Globus pallidus (tissue), 1 donor: ENCODE measurements at places on chromosomes 7 and 10.

GRCh38 chr10:6239213-6239991 is 36.7 kb downstream of the PFKFB3 start:
- DNase-seq: no peak

- DNase-seq: no peak
These were observed 102.3 kb upstream of the PCBD1 start for GRCh38 chr10:70990681-70991080.

- no peak for DNase-seq
These were observed 5.6 kb upstream of the PSTK start for GRCh38 chr10:122974543-122975064.

DNA sequence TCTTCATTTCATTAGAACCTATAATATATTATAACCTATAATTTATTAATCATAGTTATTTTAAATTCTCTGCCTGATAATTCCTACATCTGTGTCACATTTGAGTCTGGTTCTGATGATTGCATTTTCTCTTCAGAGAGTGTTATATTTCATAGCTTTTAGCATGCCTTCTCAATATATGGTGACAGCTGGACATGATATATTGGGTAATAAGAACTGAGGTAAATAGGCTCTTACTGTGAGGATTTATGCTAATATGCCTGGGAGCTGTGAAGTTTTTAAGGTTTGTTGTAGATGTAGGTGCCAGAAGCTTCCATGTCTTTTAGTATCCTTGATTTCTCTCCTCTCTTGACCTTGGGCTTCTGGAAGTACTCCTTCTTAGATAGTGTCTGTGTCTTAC is 325.9 kb upstream of the SEMA3D start:
- no peak for DNase-seq

- no peak for DNase-seq
These were observed 96.8 kb downstream of the PPP1R3C start for GRCh38 chr10:91536111-91536510.

- DNase-seq: no peak
These were observed 50.6 kb upstream of the RASGEF1A start for GRCh38 chr10:43317422-43317821.

DNA sequence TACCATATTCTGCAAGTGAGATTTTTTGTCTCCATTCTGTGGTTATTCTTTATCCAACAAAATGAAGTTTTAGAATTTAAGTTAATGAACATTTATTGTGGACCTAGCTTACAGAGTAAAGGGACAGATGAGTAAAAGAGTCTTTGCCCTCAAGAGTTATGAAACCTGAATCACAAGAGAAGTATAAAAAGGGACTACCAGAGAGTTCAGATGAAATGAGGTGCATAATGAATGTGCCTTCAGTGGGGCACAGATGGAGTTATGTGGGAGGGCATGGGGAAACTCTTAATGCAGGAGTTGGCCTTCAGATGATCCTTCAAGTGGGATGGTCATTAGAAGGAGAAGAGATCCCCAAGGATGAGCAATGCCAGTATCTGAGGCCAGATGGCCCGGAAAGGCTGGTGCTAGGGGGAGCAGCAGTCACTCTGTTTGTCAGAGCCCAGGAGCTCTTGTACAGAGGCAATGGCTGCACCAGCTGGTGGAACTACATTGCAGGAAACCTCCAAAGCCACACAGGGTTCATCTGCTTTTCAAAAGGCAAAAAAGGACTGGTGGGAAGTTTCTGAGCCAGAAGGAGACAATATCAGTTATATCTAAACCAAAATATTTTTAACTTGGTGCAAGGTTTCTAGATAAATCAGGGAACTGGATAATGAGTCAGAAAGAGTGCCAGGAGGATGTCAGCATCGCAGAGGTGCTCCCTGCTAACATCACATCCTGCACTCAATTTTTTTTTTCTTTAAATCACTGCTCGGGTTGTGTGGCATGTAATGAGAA is 162.0 kb downstream of the KLF6 start:
- no peak for DNase-seq

- DNase-seq: no peak
These were observed 6.5 kb downstream of the SVIL start for GRCh38 chr10:29628311-29628710.

GRCh38 chr10:49158404-49158803 is 24.6 kb upstream of the FAM170B start:
- DNase-seq: no peak

DNA sequence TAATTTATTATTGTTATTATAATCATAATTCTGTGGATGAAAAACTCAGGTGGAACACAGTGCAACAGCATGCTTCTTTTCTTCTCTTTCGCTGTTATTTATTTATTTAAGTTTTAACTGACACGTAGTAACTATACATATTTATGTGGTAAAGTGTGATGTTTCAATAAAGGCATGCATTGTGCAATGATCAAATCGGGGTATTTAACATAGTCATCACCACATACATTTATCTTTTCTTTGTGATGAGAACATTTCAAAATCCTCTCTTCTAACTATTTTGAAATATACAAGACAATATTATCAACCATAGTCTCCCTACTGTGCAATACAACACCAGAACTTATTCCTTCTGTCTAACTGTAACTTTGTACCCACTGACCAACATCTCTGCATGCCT is 152.5 kb upstream of the LYZL1 start:
- no peak for DNase-seq

DNA sequence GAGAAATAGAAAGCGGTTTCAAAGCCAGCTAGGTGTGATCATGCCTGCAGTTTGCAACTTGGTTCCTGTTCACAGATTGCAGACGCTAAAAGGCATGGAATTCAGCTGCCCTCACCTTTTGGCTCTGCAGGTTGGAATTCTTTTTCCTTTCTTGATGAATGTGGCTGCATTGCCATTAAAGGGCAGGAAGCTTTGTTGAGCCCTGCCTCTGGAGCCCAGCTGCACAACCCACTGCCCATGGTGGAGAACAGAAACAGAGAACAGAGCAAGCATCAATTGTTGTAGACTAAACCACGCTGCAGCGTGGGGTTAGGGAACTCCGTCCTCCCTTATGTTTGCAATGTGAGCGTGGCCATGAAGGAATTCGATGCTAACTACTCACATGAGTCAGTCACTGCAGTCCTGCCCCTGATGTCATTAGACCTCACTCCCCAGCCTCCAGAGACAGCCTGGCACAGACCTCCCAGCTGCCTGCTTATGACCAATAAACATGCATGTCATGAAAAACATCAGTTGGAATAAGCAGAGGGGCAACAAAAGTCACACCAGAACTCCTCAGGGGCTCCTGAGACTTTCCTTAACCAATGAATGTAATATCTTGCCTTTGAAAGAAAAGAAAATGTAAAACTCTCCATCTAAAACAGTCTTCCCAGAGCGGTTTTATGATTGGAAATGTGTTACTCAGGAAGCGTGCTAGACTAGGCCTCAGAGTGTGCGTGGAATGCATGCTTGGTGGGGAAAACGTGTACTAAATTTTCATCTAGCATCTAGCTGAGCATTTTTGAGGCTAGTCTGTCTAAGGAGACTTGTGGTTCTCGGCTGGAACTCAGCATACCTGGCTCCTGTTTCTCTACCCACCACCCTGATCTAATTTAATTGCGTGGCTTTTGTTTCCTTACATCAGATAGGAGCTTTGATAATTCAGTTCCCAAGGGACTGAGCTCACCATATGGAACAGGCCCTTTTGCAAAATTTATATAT is 232.2 kb downstream of the KIAA1217 start:
- DNase-seq: no peak

GRCh38 chr10:103969436-103969835 is 2.5 kb downstream of the SLK start:
- peak; percentile 38 for DNase-seq

GRCh38 chr7:144397086-144397485 is 6.4 kb downstream of the NOBOX start:
- DNase-seq: no peak

DNA sequence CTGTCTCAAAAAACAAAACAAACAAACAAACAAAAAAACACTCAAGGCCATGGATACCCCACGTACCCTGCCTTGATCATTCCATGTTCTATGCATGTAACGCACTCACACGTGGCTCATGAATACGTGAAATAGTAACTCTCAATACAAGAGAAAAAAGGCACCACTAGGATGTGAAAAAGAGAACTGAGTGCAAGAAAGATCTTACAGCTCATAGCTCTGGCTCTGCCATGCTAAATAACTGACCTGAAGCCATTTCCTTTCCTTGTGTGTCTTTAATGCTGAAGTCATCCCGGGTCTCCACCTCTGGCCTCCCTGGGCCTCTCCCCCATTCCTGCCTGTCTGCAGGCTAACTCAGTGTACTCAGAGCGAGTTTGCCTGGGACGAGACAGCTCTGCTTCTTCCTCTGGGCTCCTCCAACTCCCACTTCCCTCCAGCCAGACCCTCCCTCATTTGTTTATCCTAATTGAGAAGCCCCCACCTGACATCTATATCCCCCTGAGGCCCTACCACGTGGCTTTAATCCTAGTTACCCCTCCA is 117.3 kb downstream of the PRPF18 start:
- no peak for DNase-seq

- no peak for DNase-seq
These were observed 4.1 kb downstream of the ARMC3 start for GRCh38 chr10:22931948-22932347.

DNA sequence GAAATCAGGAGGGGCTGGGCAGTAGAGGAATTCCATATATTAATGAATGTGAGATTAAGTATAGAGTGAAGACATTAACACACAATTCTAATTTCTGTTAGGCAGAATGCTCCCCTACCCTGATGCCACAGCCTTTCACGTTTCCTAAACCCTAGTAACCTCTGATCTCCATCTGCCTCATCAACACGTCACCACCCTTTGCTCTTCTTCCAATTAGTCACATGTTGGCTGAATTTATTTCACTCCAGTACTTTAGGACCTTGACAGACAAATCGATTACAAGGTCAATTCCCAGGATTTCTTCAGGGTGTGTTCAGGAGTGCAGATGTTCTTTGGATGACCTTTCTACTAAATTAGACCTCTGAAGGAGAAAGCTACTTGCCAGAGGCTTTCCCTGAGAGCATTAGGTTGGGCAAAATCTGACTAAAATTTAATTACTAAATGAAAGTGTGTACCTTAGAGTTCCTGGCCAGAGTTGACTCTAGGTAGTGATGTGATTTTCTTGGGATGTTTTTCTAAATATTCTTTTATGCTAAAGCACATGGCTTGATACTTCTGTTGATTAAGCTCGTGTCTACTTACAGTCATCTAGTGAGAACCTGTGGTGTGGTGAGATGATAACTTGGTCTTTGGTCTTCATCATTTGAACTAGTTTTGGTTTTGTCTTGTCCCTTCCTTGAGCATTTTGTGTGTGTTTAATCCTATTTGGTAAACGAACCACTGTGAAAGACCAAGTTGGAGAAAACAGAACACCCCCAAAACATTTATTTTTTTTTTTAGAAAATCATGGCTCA is 12.7 kb downstream of the AGR2 start:
- no peak for DNase-seq
